Smooth muscle cell of trachea (primary cell): ENCODE measurements at places on chromosomes 13 and 19. TPM values are rescaled to one million over a fixed set of nuclear protein-coding genes. Genes with fewer than 3 reads are reported as not detected.

Gene FBXO17
- total RNA-seq: 28.1 and 49.3 TPM in 2 replicates

Gene CACNA1A
- total RNA-seq: 16.3 and 29.6 TPM in 2 replicates

Gene KLF1
- 0.17 TPM in 1 of 2 replicates, not detected in the other for total RNA-seq

Gene RGL3
- total RNA-seq: 5.1 and 5.3 TPM in 2 replicates

Gene IGSF23
- 0.17 TPM in 1 of 2 replicates, not detected in the other for total RNA-seq

Gene GARIN5A
- 0.15 and 0.33 TPM in 2 replicates for total RNA-seq

Gene NTF4
- total RNA-seq: not detected in 2 replicates

Gene KIR2DL3
- not detected in 2 replicates for total RNA-seq

Gene CEACAM1
- total RNA-seq: not detected in 2 replicates

Gene TLE2
- 1.2 and 3.6 TPM in 2 replicates for total RNA-seq

Gene ACP5
- total RNA-seq: 0.66 TPM in 1 of 2 replicates, not detected in the other

Gene RGS9BP
- 0.15 and 0.83 TPM in 2 replicates for total RNA-seq

Gene DCAF15
- 10.4 and 13.8 TPM in 2 replicates for total RNA-seq

Gene PRODH2
- total RNA-seq: not detected in 2 replicates
